ENCODE measurements at places on chromosomes 16 and 17.

DNA sequence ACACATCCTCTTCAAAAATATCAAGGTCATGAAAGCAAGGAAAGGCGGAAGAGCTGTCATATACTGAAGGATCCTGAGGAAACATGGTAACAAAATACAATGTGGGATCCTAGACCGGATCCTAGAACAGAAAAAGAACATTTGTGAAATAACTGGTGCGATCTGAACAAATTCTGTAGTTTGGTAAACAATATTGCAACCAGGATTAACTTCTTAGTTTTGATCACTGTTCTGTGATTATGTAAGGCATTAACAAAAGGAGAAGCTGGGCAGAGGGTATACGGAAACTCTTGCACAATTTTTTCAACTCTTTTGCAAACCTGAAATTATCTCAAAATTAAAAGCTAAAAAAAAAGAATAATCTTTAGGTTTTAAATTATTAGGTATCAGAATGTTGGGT, 109.7 kb downstream of the TRIM37 start:
- no peak for DNase-seq

DNA sequence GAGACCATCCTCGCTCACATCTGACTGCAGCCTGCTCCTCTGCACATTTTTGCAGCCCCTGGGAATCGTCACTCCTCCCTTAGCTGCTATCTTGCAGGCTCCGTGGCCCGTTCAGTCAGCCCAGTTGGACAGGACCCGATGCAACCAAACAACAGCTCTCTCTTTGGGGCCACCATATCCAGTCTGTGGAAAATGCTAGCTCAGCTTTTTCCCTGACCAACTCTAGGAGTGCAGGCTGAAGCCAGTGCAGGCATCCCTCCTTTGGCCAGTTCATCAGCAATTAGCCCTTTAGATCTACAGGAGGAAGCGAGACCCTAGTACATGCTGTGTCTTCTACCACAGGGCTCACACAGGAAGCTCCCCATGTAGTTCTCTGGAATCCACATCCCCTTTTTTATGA, 182.1 kb downstream of the HS3ST3A1 start:
- no peak for DNase-seq

- DNase-seq, result no peak
Observed at GRCh38 chr17:3740611-3741073, 16.9 kb downstream of the HASPIN start.

DNA sequence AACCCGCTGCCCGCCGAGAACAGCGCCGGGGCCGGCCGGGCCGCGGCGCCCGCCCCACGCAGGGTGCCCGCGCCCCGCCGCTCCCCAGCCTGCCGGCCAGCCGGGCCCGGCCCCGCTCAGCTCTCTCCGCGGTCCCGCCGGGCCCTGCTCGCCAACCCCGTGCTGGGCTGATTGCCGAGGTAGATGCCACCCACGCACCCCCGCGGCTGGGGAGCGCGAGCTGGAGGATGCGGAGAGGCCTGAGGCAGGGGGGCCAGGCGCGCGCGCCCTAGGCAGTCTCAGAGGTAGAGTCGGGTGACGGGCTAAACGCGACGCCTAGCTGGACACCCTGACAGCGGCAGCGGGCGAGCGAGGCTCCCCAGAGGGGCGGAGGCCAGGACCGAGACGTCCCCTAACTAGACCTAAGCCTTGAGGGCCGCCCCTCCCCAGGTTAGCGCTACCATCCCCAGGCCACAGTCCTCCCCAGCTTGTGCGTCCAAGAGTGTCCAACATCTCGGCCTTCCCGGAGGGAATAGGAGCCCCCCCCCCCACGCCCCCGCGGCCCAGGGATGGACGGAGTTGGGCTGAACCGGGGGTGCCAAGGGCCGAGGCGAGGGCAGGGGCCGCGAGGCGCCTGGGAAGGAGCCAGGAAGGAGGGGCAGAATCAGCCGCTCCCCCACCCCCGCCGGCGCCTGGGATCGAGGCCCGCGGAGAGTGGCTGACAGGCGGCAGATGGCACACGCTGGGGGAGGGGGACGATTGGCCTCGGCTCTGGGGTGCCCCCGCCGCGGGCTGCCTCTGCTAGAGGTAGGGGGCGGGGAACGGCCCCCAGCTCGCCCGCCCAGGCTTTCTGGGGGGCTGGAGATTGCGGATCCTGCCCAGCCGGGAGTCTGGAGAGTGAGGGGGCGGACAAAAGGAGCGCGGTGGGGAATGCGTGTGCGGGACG, 2.5 kb upstream of the ZNF423 start:
- peak; percentile 31 for DNase-seq

GRCh38 chr16:52099382-52099781, 447.6 kb downstream of the TOX3 start:
- DNase-seq, result no peak

DNA sequence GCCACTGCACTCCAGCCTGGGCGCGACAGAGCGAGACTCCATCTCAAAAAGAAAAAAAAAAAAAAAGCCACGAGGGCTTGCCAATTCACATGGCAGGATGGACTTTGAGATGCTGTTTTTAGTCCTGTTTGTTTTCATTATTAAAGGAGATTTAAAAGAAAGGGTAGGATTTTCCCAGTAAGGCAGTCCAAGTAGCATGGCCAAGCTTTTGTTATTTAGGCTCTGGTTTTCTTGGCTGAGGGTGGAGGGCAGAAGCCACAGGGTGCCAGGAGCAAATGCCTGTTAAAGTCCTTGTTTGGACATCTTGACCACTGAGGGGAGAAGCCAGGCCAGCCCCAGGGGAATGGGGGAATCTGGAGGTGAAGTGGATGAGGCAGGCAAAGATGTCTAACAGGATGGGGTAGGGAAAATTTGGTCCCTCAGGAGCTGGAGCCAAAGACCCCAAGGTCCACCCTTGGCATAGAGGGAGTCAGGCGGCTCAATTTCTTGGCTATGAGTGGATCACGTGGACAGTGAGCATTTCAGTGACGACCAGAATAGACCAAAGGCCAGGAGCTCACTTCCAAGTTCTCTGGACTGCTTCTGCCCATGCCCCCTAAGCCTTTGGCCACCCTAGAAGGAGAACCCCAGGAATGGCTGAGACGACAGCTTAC, 20.8 kb upstream of the PLLP start:
- DNase-seq, result no peak

DNA sequence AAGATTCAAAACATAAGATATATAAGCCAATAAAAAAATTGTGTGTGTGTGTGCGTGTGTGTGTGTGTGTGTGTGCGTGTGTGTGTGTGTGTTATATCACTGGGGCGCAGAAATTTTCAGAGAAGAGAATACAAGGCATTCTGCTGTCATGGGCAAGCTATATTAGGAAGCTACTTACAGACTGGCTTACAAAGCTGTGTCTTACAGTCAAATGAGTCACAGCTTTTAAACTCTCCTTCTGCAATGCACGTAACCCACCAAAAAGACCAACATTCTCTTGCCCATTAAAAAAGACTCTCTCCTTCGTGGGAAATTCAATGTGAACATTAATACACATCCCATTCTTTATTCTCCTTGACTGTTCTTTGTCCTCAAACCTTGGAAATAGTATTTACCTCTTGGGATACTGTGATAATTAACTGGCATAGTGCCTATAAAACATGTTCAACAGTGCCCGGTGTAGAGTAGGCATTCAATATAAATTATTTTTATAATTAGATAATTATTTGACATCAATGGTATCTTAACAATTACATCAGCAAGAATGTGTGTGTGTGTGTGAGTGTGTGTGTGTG, 860.4 kb upstream of the SOX9 start:
- DNase-seq, result no peak

- DNase-seq, result no peak
Observed at GRCh38 chr16:85850344-85850880, 48.5 kb upstream of the IRF8 start.

GRCh38 chr16:26787924-26788323, 278.8 kb upstream of the C16orf82 start:
- no peak for DNase-seq

- no peak for DNase-seq
Observed at GRCh38 chr16:77946823-77947222, 75.5 kb upstream of the CLEC3A start.

DNA sequence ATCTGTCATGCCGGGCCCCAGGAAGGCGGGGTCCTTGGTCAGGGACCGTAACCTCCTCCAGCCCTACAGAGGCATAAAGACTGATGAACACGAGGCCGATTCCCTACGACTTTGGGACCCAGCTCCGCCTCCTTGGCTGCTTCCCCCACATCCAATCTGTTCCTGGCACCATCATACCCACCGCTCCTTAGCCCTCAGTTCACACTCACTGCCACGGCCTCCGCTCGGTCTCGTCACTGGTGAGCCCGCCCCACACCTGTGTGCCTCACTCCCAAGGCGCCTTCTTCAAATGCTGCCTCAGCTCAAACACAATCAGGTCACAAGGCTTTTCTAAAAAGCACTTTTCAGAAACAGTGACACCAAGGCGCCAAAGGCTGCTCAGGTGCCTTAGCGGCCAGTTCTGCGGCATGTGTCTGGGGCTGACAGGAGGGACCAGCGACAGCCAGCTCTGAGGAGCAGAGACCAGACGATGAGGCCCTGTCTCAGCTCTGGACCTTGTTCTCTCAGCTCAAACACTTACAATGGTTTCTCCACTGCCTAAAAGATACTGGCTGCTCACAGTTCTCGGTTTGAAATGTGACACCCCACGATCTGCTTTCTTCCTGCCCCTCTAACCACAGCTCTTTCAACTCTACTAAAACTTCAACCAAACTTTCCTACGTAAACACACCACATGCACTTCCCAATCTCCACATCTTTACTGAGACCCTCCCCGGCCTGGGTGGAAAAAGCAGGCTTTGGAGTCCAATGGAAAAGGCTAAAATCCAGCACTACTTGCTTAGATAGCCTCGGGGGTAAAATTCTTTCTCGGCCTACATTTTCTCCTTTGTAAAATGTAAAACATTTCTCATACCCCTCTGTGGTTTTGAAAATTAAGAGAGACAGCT, 33.2 kb downstream of the CYB5D2 start:
- no peak for DNase-seq

DNA sequence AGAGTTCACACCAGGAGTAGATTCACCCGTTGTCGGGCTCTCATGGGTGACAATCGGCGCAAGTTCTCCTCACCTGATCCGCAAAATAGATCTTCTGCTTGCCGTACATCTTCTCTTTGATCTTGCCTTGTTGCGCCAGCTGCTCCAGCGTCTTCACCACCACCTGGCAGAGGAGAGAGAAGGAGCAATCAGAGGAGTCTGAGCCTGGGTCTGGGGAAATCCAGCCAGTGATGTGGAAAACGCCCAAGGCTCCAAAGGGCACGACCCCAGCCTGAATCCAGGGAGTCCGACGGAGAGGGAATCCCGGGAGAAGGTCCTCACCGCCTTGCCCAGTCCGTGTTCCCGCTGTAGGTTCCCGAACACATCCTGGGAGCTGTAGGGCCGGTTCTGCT, 393 bp downstream of the PSMC3IP start:
- no peak for DNase-seq
